Central memory CD4-positive, alpha-beta T cell (primary cell): ENCODE measurements at places on chromosomes 2 and 18.

- no peak for DNase-seq
Observed at GRCh38 chr2:189959450-189959849, 103.1 kb downstream of the MSTN start.

DNA sequence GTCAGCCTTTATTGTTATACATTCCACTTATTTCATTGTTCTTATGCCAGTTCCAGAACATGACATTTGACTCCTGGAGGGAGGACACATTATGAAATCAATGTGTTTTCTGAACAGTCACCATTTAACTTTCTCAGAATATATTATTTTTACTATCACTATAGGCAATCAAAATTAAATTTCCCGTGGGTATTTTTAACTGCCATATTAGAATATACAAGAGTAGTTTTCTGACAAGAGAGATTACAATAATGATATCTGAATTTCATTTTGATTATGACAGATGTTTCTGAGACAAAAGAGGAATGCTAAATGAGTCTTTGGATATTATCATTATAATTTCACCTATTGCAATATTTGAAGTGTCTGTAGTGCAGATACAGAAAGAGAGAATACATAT is 64.4 kb upstream of the FSIP2 start:
- no peak for DNase-seq

DNA sequence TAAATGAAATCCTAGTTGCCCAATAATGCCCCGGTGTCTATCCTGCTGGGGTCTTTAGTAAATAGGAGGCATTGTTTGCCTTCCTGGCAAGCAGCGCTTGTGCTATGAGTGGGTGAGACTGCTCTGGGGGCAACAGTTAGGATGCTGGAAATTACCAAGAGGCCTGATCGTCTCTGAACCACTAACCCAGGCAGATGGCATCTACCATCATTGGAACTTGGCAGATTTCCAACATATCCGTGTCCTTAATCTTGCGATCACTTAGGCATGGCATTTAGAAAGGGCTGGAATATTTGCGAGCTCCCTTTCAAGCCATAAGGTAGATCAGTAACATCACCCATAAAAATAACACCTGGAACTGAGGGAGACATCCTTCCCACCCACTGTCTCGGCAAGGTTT is 18.8 kb upstream of the SH3RF3 start:
- no peak for DNase-seq

GRCh38 chr18:49178736-49179135 is 228.0 kb upstream of the SMAD7 start:
- no peak for DNase-seq

DNA sequence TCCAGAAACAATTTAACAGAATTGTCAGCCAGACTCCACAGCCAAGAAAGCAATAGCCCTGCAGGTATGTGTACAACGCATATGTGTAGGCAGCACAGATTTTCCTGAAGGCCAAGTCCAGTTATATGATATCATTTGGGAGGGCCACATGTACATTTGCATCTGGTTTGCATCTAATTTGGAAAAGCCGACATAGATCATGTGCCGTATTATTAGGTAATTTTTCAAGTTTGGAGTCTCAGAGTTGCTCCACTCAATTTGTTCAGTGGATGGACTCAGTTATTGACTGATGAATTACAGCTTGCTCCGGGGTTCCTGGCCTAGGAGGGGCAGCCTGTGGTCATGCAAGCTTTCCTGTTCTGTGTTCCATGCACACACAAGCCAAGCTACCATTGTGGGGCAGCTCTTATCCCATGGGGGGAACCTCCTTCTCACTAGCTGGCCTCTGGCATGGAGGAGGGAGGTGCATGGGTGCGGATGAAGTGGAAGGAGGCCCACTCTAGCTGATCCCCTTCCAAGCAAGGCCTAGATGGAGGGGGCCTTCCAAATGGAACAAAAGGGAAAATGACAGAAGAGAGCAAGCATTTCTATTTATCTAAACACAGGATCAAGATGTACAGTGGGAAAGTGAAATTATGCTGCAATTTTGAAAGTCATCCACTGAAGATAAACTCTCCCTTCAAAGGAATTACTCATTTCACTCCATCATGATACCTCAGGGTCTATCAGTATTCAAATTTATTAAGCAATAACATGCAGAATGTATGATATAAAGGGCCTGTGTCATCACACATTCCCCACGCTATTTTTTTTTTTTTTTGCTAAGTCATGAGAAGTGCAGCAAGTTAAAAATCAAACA is 202.6 kb upstream of the SMAD2 start:
- DNase-seq = no peak

DNA sequence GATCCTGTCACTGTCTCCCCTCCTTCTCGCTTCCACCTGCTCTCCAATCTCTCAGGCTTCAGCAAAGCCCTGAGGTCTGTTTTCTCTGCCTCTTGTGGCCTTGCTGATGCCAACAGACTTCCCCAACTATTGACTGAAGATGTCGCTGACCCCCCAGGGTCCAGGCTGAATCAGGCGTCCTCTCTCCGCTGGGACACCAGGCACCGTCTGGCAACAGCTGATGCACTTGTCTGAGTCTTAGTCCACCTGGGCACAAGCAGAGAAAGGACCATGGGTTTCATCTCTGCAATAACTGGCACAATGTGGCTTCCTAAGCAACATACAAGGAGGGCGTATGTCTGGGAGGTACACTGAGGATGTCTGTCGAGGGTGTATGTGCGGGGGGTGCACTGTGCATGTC is 248.7 kb upstream of the MYT1L start:
- no peak for DNase-seq

- DNase-seq = no peak
Observed at GRCh38 chr2:41854227-41854626, 193.6 kb upstream of the PKDCC start.

DNA sequence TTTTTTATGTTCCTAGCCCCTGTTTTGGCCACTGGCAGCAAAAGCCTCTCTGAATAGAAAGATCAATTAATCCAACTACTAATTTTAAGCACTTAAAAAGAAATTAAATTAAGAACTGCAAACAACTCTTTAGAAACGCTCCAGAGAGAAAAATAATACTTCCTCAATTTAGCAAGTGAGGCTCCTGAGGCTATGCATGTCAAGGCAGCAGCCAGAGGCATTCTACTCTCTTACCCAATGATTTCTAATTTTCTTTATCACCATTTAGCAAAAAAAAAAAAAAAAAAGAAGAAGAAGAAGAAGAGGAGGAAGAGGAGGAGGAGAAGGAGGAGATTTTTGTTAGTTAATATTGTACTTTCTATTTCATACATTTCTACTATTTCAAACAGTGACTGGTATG is 68.5 kb downstream of the TMEM237 start:
- no peak for DNase-seq

DNA sequence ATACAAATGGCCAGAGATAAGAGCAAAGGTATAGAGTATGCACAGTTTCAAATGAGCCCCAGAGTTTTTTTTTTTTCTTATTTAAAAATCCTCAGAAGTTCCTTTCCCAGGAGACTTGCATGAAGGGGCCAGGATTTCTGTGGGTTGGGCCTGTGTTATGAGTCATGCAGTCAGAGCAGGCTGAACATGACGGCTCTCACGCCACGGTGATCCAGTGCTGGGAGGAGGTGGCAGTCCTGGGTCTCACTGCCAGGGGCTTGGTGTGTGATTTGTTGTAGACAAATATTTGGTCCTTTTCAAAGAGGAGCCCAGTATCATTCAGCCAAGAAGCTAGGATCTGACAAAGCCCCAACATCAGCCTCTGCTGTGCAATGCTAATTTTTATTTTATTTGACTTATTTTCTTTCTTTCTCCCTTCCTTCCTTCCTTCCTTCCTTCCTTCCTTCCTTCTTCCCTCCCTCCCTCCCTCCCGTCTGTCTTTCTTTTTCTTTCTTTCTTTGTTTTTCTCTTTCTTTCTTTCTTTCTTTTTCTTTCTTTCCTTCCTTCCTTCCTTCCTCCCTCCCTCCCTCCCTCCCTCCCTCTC is 10.4 kb upstream of the KCNE4 start:
- no peak for DNase-seq

GRCh38 chr2:190344276-190344827 is 963 bp downstream of the INPP1 start:
- DNase-seq = no peak

- no peak for DNase-seq
Observed at GRCh38 chr2:44708661-44709000, 232.9 kb upstream of the SIX3 start.
